ACHN (cell line): ENCODE measurements at places on chromosomes 4 and X.
A peak's percentile ranks its signal among the peaks of the same experiment; 100 is the strongest.

DNA sequence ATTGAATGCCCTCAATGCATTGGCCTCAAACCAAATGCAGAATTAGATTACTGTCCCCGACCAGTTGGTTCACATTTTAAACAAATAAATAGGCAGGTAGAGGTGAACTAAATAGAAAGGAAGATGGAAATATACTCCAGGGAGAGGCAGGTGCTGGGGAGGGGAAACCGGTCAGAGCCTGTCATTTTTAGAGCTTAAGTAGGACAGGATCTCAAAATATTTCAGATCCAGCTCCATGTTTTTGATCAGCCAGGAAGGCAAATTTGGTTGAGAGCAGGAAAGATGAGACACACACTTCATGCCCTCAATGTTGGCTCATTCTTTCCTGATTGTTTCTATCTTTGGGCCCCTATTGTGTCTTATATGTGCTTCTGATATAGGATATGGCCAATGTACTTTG lies 206.7 kb downstream of the SHROOM3 start:
- DNase-seq, result no peak

DNA sequence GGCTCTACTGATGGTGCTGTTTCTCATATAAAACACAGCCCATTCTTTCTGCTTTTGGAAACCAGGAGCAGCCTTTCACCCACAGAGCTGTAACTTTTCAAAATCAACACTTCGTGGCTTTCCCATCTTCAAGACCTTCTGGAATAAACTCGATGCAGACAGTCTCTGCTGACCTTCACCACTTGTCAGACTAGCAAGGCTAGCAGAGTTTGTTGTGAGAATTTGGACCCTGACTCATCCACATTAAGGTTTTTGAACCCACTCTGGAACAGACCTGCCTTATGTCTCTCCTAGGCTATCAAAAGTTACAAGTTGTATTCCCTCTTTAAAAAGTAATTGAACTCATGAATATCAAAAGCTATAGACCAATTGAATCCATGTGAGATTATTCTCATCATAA lies 88.6 kb downstream of the MAML3 start:
- no peak for DNase-seq

- no peak for DNase-seq
These were observed 44.5 kb downstream of the FGFRL1 start for GRCh38 chr4:1055721-1056590.

GRCh38 chr4:18641334-18641733 lies 619.8 kb upstream of the LCORL start:
- no peak for DNase-seq

- DNase-seq, result no peak
These were observed 17.0 kb upstream of the ADGRA3 start for GRCh38 chr4:22532896-22533295.

DNA sequence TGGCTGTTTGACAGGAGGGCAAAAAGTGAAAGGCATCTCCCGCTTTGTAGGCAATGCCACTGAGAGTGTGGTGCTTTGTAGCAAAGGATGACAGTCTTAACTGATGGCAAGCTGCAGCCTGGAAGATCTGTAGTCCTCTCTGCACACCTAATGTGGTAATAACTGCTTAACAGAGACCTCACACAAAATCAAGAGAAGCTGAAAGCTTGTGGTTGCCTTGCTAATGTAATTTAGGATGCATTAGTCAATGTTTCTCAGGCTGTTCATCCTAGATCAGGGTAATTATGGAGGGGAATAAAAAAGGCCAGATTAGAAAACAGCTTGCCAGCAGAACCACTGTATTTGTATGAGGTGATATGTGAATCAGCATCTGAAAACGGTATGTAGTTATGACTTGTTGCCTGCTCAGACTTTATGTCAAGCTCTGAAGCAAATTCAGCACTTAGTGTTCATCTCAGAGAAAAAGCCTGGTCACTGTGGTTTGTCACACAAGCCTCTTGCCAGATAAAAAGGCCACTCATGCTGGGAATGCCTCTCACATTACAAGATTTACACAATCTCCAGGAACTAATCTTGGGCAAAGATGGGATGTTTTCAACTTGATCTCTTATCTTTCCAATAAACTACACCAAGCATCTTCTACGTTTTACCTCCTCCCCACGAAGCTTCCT lies 130.8 kb downstream of the ENOX2 start:
- DNase-seq, result no peak

- DNase-seq, result no peak
These were observed 15.8 kb downstream of the ATP1B4 start for GRCh38 chrX:120377715-120378114.

DNA sequence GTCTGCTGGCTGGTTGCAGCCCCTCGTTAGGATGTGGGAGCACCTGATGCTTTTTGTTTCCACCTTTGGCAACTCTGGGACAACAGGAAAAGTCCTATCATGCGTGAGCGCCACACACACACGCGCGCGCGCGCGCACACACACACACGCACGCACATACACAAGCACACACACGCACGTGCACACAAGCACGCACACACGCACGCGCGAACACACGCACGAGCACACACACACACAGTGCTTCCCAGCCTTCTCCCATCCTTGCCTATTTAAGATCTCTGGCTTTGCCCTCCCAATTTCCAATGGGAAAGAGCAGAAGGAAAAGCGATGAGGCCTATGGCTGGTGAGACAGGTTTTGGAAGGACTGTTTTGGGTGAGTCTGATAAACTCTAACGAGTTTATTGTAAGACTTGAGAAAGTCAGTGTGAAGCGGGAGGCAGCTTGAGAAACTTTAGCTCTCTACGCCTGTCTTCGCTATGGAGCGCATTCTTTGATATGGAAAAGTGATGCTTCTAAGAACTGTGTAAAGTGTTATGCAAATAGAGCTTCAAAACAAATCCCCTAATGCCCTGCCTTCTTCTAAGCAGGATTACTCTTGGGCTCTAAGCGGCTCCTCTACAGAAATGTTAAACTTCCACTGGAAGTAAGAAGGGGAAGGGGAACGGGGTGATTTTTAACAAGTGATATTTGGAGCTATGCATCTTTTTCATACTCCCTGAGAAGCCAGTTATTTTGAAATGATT lies 11.8 kb downstream of the SUPT20HL1 start:
- no peak for DNase-seq

- DNase-seq, result peak; percentile 3
These were observed 12.9 kb upstream of the WDR19 start for GRCh38 chr4:39169426-39169825.

GRCh38 chr4:85725721-85726170 lies 250.8 kb downstream of the ARHGAP24 start:
- DNase-seq, result no peak

- no peak for DNase-seq
These were observed 16.1 kb downstream of the HADH start for GRCh38 chr4:108005807-108006206.

DNA sequence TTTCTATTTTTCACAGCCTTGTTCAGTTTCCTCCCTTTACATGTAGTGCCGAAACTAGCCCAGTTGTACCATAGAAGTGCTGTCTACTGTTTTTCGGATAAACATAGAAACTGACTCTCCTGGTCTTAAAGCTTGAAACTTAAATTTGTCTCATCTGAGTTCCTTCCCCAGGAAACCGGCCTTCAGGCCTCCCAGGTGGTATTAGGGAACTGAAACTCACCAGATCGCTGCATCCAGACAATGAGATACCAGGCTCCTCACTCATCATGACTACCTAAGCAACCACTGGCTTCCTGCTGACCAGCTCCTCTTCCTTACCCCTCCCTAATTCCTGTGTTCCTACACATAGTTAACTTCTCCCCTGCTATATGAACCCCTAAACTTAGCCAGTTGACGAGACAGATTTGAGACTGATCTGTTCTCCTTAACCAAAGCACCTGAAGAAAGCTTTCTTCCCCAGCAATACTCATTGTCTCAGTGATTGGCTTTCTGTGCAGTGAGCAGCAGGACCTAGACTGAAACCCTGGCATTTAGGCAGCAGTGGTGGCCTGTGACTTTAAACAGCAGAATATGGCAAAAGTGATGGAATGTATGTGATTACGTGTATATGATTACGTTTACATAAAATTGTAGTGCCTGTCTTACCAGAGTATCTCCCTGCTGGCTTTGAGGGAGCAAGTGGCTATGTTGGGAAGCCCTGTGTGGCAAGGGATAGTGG lies 959.1 kb upstream of the LCORL start:
- no peak for DNase-seq

- DNase-seq, result no peak
These were observed 6.0 kb upstream of the COPS4 start for GRCh38 chr4:83028976-83029375.

DNA sequence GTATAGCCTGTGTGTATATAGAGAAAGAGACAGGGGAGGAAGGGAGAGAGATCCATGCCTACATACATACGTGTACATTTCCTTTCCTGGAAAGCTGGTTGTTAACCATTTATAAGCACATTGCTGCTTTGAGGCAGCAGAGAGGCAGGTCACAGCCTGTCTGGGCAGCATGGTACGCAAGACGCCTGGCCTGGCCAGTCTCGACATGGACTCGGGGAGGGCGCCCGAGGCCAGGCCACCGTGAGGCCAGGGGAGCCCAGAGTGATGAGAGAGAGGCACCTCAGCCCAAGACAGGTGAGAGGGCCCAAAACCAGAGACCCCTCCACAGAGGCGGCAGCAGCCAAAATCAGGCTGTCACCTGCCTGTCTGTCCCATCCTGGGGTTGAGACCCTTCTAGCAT lies 3.9 kb downstream of the TREX2 start:
- DNase-seq, result no peak

- DNase-seq, result no peak
These were observed 204.5 kb downstream of the KCNIP4 start for GRCh38 chr4:21744046-21744445.

GRCh38 chrX:122552286-122552800 lies 631.7 kb upstream of the GRIA3 start:
- no peak for DNase-seq

GRCh38 chrX:129957241-129958082 lies 25.0 kb upstream of the BCORL1 start:
- peak; percentile 48 for DNase-seq

DNA sequence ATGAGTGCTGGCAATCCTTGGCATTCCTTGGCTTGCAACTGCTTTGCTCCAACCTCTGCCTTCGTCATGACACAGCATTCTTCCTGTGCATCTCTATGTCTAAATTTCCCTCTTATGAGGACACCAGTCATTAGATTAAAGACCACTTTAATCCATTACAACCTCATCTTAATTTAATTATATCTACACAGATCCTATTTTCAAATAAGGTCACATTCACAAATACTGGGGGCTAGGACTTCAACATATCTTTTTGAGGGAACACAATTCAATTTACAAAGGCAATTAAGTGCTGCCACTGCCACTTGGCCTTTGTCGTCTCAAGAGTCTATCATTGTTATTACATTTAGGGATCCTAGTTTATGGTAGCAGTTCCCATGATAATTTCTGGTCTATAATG lies 163.7 kb upstream of the PPP1R2C start:
- no peak for DNase-seq

DNA sequence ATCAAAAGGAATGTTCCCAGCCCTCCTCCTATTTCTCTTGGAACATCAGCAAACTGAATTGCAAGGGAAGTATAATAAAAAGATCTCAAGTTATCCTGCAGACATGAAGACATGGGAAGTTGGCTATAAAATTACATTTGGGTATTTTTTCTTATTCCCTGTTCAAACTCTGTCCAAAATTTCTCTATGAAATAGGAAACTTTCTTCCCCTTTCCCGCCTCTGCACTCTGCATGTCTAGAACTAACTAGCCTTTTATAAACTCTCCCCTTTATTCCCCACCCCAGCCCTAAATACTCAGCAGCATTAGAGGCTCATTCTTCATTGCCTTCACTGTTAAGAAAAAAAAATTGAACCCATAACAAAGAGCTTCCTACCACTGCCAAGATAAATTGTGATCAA lies 126.7 kb upstream of the EDNRA start:
- no peak for DNase-seq

DNA sequence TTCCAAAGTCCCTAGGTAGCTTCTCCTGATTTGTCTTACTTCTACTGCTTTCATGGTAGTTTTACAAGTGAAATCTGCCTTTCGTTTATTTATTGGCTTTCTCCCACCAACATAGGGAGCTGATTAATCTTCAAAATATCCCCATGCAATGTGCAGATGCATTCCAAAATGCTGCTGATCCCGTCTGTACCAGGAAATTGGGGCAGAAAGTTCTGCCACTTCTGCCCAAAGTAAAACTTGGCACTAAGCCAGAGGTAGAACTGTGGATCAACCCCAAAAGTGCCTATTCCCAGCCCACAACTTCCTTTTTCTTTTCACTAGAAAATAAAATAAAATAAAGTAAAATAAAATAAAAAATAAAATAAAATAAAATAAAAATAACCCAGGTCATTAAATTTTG lies 47.3 kb upstream of the PPARGC1A start:
- DNase-seq, result no peak

- no peak for DNase-seq
These were observed 26.4 kb downstream of the ANAPC10 start for GRCh38 chr4:145071560-145071959.

DNA sequence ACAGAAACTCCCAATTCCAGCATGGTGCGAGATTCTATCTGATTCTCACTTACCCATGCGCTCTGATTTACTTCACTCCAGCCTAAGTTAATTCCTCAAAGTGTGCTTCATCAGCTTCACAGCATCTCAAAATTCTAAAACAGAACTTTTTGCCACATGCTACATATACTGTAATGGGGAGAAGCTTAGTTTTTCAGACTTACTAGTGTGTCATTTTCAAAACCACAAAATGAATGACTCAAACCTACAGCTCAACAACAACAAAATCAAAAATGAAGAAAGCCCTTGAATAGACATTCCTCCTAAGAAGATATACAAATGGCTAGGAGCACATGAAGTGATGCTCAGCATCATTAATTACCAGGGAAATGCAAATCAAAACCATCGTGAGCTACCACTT lies 14.9 kb downstream of the IRF2 start:
- DNase-seq, result no peak

- DNase-seq, result no peak
These were observed 53.2 kb downstream of the FAM9B start for GRCh38 chrX:8980756-8981155.

GRCh38 chrX:82127228-82128123 lies 925.6 kb downstream of the SH3BGRL start:
- DNase-seq, result no peak

- DNase-seq, result no peak
These were observed 168.2 kb downstream of the C4orf33 start for GRCh38 chr4:129264008-129264657.

- peak; percentile 52 for DNase-seq
These were observed 73.0 kb downstream of the AFF1 start for GRCh38 chr4:87007528-87008446.

DNA sequence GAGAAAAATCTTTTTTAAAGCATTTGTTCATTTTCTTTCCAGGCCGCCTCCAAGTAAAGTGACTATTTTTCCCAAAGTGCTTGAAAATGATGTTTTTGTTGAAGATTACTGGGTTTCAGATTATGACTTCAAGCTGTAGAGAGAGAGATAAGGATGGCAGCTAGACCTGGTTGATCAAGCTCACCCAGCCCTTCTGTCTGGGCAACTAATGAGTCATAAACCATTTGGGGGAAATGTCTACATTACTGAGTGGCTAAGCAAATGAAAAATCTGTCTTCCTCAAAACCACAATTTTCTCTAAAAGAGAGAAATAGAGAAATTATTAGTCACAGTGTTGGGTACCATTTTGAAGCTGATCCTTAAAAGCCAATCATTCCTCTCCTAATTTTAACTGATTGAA lies 355.4 kb upstream of the CPEB2 start:
- no peak for DNase-seq

- no peak for DNase-seq
These were observed 570.9 kb downstream of the ADGRL3 start for GRCh38 chr4:61771056-61771455.
